DND-41 (cell line): ENCODE measurements at places on chromosomes 7 and 10.

- DNase-seq: no peak
Measured at GRCh38 chr10:113562069-113562468, 9.2 kb downstream of the HABP2 start.

DNA sequence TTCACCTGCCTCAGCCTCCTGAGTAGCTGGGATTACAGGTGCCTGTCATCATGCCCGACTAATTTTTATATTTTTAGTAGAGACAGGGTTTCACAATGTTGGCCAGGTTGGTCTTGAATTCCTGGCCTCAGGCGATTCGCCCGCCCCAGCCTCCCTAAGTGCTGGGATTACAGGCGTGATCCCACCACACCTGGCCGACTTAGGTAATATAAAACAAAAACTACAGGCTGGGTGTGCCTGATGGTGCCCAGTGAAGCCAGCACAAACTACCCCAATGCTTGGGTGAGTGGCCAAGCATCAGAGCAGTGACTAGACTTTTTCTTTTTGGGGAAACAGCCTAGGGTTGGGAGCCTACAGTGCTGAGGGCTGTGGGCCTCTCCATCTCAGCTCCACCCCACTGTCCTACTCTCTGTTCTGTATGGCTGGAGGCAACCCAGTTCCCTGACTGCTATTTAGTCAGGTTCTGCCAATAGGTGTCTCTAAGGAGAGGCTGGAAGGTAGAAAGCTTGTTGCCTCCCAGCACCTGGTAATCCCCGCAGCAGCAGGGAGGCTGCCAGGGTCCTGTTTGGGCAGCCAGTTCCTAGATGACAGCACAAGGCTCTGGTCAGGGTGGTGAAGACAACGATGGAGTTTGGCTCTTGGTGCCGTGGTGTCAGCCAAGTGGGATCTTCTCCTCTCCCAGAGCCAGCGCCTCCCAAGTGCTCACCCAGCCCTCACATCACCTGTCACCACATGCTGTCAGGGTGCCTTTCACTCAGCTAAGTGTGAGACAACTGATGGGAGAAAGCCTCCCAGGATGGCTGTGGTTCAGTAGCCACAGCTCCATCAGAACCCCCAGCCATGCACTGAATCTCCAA, 10.4 kb upstream of the NACAD start:
- DNase-seq: no peak

DNA sequence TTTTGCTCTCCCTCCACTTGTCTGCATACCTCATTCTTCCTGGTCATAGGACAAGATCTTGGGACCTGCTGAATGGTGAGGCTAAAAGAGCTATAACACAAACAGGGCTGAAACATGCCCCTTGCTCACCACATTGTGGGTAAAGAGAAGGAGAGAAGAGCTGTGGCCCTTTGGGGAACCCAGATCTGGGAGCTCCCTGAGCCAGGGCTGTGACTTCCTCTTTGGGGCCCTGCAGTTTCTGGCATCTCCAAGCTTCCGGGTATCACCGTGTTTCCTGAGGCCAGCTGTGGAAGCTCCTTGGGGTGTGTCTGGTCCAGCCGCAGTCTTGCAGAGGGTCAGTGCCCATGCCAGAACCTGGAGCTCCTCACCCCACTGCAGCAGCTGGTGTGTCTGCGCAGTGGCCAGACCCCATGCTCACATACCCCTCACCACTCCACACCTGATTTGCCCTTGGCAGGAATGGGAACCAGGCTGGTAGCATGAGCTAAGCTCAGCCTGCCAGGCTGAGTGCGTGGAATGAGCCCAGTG, 34.0 kb downstream of the DKK1 start:
- DNase-seq: no peak

DNA sequence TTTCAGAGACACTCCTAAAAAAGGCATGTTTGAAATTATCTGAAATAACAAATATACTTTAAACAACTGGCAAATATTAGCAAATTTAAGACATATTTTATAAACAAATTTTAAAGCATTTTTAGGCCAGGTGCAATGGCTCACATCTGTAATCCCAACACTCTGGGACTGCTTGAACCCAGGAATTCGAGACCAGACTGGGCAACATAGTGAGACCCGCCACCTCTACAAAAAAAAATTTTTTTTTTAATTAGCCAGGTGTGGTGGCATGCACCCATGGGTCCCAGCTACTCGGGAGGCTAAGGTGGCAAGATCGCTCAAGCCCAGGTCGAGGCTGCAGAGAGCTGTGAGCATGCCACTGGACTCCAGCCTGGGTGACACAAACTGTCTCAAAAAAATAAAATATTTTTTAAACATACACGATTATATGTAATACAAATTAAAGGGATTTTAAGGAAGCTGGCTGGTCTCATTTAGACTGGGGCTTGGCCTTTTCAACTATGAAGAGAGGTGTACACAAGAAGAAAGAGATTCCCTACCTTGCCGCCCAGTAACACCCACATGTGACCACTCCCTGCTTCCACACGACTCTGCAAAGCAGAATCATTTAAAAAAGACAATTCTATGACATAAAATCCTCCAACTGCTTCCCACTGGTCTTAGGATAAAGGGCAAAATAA, 7.5 kb downstream of the LARP4B start:
- DNase-seq: no peak

DNA sequence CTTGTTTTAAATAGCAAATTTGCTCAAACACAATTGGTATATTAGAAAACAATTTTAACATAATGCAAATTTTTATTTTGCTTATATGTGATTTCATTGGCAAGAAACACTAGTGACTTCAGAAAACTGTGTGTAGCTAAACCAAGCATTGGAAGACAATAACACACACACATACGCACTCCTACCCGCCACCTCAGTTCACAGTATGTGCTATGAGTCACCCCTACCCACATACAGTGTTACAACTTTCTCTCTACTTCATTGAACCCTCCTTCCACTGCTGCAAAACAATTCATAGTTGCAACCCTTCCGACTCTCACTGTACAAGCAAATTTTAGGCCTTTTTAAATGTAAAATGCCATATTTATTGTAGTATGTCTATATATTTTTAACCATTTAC, 119.9 kb upstream of the THSD7A start:
- DNase-seq: no peak

DNA sequence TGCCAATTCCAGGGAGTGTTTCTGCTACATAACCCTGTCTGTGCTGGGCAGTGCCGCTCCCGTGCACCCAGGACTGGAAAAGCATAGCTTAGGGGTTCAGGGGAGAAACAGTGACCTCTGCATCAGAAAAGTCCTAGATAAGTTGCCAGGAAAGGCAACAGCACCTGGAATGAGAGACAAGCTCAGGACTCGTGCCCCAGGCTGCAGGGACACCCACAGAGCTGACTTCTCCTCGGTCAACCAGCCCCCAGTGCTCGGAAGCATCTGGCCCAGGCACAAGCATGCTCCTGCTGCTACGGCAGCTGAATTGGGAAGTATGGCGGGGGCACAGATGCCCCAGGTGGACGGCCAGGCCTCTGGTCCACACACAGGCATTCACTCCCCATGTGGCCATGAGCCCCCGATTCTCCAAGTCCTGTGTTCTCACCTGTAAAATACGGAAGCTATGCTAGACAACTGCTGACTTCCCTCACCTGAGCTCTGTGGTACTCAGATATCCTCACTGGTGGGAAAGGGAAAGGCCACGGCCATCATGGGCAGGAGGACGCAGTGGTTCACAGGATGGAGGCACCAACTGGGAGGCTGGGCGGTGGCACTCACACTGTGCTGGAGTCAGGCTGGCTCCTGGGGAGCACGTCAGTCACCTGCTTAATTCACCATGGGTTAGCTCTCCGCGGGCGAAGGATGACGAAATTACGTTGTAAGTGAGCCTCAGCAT, 220.5 kb downstream of the PTPRN2 start:
- DNase-seq: no peak

DNA sequence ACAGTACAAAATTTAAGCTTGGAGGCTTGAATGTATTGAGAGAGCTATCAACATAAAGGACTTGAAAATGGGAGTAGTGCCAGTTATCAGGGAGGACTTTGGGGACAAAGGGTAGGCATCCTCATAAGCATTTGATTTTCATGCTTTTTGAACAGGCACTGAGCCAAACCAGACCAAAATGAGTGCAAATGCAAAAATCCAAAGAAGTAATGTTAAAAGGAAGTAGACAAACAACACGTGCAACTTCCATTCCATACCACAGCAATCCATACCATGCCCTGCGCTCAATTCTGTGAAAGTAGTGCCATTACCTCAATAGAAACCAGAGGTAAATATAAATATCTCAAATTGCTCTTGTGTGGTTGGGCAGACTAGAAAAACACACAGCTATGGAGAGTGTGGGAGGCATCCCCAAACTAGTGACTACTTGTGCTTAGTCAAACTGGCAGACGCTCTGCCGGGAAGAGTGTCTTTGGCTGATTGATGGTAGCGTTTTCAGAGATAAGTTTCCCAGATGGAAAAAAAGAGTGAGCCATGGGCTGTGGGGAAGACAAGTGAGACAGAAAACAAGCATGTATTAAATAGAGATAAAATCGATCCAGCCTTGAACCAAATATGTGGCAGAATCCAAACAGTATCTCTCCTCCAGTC, 161.5 kb downstream of the CREB5 start:
- DNase-seq: no peak

DNA sequence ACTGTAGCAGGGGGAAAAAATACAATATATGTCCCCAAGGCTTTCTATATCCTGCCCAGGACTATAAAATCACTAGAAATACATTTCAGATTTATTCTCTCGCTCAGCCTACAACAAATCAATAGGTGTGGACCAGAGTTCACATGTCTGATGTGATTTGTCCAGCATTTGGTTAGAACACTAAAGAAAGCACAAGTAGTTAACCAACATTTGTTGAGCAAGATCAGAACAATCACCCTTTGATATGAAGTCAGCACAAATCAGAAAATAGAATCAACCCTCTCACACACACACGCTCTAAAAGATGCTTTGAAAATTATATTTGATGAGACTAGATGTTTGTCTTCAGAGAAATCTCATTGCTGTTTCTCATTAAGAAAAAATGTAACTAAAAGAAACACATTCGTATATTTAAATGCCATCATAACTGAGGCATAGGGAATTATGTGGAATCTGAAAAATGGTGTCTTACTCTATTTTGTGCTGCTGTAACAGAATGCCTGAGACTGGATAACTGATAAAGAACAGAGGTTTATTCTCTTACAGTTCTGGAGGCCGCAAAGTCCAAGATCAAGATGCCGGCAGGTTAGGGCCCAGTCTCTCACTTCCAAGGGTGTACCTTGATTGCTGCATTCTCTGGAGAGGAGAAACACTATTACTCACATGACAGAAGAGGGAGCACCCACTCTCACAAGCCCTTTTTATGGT, 10.5 kb downstream of the AKR1D1 start:
- DNase-seq: no peak

DNA sequence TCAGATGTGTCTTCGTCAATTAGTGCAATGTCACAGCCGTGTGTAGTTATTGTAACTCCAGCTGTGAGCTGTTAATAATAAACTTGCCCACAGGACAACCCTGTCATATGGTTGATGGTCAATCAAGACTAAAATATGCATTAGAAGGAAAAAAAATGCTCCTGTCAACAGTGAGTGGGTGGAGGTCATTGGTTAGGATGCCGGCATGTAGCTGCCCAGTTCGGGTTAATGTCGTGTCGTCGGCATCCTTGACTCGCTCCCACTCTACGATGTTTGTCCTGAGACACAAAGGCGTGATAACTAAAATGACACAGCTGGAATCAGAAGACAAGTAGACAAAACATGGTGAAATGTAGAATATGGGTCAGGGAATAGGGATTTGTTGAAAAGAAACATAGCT, 442.8 kb upstream of the NPVF start:
- DNase-seq: no peak

DNA sequence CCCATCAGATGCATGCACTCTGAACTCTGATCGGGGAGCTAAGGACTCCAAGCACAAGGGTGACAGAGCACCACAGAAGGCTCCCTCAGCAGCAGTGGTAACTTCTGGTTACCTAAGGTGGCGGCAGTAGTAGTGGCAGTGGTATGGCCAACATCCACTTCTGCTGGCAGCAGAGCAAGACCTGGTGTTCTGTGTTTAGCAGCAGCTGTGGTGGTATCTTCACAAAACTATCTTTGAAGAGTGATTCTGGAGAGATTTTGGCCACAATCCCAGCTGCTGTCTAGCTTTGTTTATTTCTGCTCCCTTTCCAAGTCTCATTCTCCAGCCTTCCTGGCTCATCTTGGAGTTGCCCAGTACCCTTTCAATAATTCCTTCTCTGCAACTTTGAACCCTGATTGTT, 102.4 kb upstream of the LRGUK start:
- no peak for DNase-seq

- no peak for DNase-seq
Measured at GRCh38 chr10:55668326-55668922, 692.6 kb downstream of the ZWINT start.

- no peak for DNase-seq
Measured at GRCh38 chr7:137987968-137988367, 13.9 kb downstream of the CREB3L2 start.

DNA sequence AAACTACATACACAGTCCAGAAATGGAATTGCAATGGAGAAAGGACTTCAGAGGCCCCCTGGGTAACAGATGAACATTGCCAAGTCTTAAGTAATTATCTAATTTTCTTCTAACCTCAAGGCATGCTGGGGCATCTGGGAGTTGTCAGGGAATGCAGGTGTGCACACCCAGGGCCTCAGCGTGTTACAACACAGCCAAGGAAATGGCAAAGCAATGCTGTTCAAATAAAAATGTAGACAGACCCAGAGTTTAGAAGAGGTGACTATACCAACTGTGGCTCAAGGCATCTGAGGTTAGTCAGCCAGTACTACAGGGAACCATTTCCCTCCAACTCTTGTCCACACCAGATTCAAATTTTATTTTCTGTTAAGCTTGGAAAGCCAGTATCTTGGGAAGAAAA, 73.6 kb downstream of the CCDC3 start:
- DNase-seq: no peak

GRCh38 chr7:43636093-43636492, 53.2 kb downstream of the STK17A start:
- DNase-seq: no peak

DNA sequence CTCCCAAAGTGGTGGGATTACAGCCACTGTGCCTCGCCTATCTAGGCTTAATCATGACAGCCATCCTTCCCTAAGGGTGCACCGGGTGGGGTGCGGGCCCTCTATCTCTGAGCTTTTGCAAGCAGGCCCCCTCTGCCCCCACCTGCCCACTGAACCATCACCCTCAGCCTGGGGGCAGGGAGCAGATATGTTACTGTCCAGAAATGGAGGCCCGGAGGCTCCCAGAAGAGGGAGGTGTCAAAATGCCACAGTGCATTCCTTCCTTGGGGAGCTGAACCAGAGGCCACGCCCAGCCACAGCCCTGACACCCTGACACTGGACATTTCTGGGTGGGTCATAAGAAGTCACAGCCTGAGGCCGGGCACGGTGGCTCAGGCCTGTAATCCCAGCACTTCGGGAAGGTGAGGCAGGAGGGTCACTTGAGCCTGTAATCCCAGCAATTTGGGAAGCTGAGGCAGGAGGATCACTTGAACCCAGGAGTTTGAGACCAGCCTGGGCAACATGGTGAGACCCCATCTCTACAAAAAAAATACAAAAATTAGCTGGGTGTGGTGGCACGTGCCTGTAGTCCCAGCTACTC, 129.8 kb upstream of the TNRC18 start:
- DNase-seq: no peak

GRCh38 chr7:73567140-73567539, 9.7 kb upstream of the BCL7B start:
- no peak for DNase-seq
